ENCODE measurements at places on chromosomes 11 and 22. TPM values are rescaled to one million over a fixed set of nuclear protein-coding genes. Genes with fewer than 3 reads are reported as not detected.

- H3K36me3 ChIP-seq = peaks cover 6% of the 10 kb centered on the region
- no peaks in the 10 kb centered on the region for H3K27me3 ChIP-seq
- no peak overlapping the region for H3K27ac ChIP-seq
- no peak for DNase-seq
- H3K4me1 ChIP-seq = peaks cover 8% of the 10 kb centered on the region
Observed at GRCh38 chr11:27353593-27354358, 9.2 kb downstream of the CCDC34 start.

DNA sequence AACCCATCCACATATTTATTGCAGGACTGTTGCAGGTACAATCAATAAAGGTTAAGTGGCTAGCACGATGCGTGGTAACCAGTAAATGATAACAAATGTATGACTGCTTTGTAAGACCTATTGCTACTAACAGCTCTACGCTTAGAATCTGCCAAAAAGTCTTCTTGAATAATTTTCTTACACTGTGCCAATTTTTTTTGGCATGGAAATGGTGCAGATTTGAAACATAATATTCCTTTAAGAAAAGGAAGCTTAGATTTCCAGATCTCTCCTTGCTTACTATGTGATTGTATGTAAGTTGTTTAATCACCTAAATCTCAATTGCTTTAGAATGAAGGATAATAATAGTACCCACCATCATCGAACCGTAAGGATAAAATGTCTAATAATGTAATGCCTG is 192.0 kb downstream of the LRRC4C start:
- H3K4me3 ChIP-seq = no peak overlapping the region
- no peak overlapping the region for H3K27ac ChIP-seq
- H3K27me3 ChIP-seq = 0 out of 2 replicates have a peak, but pooled peaks cover 9% of the 10 kb centered on the region
- no peaks in the 10 kb centered on the region for H3K4me1 ChIP-seq
- H3K36me3 ChIP-seq = no peaks in the 10 kb centered on the region

GRCh38 chr11:129720994-129721393 is 94.7 kb upstream of the TMEM45B start:
- no peak overlapping the region for H3K4me3 ChIP-seq
- DNase-seq = no peak
- no peaks in the 10 kb centered on the region for H3K27me3 ChIP-seq

- peaks cover 58% of the 10 kb centered on the region for H3K4me1 ChIP-seq
- H3K36me3 ChIP-seq = no peaks in the 10 kb centered on the region
- no peaks in the 10 kb centered on the region for H3K27me3 ChIP-seq
- peak overlapping the region; percentile 97 for H3K27ac ChIP-seq
- H3K4me3 ChIP-seq = no peak overlapping the region
Observed at GRCh38 chr11:123545726-123546270, 108.6 kb downstream of the SCN3B start.

The RBM14 gene
- 33.1 TPM for total RNA-seq

The WNT11 gene
- not detected for total RNA-seq

The IL17REL gene
- not detected for total RNA-seq

Data from SJSA1 (cell line).